Stimulated activated CD4-positive, alpha-beta T cell treated with anti-CD3 and anti-CD28 coated beads, Interleukin-4, amount 100 ng/mL, for 1 hour (primary cell): ENCODE measurements at places on chromosomes 16 and 17.

GRCh38 chr17:71905376-71906031 lies 215.3 kb upstream of the SOX9 start:
- DNase-seq = no peak

DNA sequence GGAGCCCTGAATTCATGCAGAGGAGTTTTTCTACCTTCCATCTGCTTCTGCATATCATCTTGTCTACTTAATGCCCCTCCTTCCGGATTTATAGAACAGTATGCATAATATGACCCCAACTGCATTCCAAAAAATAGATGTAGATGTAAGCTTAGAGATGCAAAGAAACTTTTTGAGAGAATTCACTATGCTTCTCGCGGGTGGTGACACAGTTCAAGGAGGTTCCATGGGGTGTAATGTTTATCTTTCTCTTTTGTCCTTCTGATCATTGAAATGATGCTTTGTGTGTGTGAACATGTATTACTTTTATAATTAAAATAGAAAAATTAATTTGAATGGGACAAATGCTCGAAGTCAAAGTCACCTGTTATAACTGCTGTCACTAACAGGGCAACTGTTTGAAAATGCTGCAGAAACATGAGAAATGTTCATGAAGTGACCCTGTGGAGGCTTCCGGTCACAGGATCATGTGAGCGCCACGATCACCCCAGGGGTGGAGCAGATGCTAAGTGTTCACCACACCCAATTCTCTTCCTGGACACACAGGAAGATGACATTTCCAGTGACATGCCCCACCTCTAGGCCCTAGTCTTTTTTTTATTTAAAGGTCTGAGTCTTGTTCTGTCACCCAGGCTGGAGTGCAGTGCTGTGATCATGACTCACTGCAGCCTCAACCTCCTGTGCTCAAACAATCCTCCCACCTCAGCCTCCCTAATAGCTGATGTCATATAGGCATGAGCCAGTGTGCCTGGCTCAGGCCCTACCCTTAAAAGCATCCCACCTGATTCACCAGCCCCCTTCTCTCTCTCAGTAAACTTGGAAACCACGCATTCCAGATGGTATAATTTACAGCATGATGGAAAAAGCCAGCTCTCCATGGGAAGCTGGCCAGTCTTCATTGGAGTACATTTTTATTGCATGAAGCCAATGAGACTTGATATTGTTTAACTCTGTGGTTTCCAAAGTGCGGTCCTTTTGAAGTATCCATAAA lies 21.0 kb upstream of the AGRP start:
- DNase-seq = peak; percentile 4

DNA sequence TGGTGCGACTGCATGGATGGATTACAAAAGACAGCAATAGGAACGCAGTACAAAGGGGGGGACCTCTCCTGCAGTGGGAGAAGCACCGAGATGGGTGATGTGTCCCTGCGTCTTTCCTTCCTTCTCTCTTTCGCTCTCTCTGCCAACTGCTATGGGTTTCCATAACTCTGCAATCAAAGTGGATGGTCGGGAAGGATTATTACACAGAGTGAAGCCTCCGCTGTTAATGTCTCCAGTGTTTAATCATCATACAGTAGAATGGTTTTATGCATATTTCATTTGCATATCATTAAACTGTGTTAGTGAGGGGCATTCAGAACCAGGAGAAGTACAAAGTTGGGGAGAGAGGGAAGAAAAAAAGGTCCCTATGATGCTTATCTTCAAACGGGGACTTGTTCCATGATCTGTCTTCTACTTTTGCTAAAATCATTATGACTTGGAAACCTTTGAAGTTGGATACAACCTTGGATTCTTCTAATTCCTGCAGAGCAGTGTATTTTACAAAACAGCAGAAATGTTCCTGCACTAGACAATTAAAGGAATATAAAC lies 255.9 kb upstream of the PMFBP1 start:
- DNase-seq = no peak

DNA sequence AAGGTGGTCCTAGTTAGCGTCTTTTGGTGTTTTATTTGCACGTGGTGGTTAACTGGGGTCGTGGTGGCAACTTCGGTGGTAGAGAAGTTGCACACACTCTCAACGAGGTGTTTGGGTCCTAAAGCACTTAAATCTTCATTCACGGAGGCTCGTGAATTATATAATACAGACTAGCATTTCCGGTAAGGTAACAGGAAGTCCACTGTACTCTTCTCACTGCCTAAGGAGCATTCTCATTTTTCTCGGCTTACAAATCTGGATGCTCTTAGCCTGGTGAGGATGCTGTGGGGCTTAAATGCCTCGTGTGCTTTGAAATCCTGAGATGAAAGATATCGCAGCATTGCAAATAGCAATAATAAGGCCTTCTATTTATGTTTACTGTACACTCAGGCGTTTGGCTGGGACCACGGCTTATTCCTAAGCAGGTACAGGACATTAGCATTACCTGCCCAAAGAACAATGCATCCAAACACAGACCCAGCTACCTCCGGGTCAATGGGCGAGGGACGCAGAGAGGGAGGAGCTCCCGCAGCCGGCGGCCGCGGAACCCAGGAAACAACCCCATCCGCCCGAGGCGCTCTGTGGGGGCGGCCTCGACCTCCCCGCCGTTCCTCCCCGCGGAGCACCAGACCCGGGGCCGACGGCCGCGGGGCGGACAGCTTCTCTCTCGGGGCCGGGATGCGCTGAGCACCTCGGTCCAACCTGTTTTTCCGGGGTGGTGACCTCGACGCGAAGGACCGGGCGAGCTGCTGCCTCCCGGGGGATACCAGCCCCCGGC lies 856 bp downstream of the DNAJA2 start:
- DNase-seq = peak; percentile 50

DNA sequence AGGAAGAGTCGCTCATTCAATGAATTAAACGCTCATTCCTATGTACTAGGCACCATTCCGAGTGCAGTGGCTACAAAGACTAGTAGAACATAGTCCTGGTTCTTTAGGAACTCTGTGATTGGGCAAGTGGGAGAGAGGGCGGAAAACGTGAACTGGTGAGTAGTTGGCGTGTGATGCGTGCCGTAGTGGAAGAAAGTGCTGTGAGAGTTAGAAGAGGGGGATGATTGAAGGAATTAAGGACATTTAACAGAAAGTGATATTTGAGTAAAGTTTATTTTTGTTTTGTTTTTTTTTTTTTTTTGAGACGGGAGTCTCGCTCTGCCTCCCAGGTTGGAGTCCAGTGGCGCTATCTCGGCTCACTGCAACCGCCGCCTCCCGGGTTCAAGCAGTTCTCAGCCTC lies 7.9 kb upstream of the SLFN14 start:
- DNase-seq = peak; percentile 47

DNA sequence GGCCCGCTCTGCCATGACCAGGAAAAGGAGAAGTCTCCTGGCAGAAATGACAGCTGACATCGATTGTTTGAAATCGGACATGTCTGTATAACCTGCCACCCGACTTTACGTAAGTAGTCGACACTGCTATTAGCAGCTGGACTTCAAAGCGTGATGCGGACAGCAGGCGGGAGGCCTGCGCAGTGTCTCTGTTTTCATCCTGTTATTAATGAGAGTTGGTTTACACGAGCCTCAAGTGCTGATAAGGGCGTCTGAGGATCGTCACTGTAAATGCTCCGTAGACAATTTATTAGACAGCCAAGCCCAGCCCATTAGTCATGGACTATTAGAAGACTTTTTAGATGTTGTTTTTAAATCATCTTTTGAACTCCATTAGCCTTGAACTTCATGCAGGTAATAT lies 328.3 kb downstream of the FOXL1 start:
- DNase-seq = no peak

GRCh38 chr16:31395647-31396046 lies 2.5 kb downstream of the ITGAD start:
- DNase-seq = no peak

DNA sequence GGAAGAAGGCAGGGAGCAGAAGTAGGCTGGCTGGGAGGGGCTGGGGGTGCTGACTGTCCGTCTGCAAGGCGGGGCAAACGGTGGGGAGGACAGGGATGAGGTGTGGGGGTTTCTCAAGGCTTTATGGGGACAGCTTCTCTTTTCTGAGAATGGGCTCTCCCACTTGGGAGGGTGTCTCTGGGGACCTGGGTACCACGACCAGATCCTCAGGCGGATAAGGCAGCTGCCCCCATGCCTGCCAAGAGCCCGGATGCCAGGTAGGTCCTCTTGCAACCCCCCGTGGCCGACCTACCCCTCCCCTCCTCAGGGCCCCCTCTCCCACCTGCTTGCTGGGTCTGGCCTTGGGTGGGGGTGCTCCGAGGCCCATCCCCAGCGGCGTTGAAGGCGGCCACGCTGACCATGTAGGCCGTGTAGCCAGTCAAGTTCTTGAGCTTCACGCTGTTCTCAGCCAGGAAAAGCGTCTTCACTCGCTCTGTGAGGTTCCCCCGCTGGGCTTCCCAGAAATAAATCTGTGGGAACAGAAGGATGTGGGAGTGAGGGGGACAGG lies 56.4 kb upstream of the CDC42EP4 start:
- no peak for DNase-seq

- DNase-seq = no peak
Observed at GRCh38 chr17:10155371-10156076, 42.9 kb downstream of the GAS7 start.

GRCh38 chr16:88026964-88027938 lies 76.0 kb downstream of the BANP start:
- no peak for DNase-seq

DNA sequence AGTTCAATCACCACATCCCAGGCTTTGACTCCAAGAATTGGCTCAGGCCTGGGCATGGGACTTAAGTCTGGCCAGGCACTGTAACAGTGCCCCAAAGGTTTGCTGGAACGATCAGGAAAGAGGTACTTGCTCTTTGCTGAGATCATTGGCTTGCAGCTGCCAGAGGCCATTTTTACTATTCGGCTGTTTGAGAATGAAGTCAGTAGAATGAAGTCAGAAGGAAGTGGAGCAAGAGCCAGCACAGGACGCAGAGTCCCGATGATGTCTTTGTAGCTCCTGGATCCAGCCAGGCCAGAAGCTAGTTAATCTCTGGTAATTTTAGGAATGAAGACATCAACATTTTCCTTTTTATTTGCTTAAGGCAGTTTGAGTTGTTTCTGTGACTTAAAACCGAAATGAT lies 195.5 kb downstream of the RAB11FIP4 start:
- no peak for DNase-seq

GRCh38 chr16:68434624-68435210 lies 13.6 kb downstream of the SMPD3 start:
- DNase-seq = no peak

- no peak for DNase-seq
Observed at GRCh38 chr17:46974086-46974485, 5.0 kb downstream of the RPRML start.

GRCh38 chr16:84879569-84880487 lies 60.0 kb downstream of the CRISPLD2 start:
- no peak for DNase-seq

GRCh38 chr17:30415491-30415890 lies 36.8 kb downstream of the CPD start:
- DNase-seq = no peak

DNA sequence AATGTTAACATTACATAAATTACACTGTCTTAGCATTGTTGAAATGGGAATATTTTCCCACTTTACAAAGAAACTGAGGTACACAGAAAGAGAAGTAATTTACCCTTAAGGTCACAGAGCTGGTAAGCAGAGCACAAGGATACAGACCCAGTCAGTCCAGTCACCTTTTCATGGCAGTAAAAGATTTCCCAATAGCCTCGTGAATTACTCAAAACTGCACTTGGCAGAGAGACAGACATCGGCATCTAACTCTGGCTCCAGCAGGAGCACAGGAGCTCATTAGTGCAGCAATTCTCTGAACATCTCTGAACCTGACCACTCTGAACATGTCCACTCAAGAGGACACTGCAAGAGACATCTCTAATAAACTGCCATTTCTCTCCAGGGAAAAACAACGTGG lies 3.1 kb downstream of the TEX2 start:
- DNase-seq = no peak

GRCh38 chr17:41294016-41294415 lies 8.6 kb downstream of the KRTAP29-1 start:
- DNase-seq = no peak

- no peak for DNase-seq
Observed at GRCh38 chr17:82415786-82416185, 2.4 kb upstream of the HEXD start.

GRCh38 chr17:78923660-78924453 lies 1.3 kb downstream of the TIMP2 start:
- DNase-seq = peak; percentile 53

DNA sequence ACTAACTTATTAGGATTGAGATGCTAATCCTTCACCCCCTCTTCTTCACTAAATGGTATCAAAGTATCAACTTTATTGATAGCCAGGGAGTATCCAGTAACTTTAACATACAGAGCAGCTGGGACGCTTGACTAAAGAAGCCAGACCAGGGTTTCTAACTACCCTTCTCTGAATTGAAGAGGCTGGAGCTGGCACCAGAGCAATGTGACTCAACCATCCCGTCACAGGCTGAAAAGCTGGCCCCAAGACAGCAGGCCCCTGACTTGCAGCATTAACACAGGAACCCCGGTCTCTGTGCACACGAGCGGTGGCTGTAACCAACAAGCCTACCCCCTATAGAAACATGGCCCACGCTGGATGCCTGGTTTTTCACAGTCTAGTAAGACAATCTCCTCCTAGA lies 59.8 kb downstream of the ANKFN1 start:
- DNase-seq = no peak

- DNase-seq = no peak
Observed at GRCh38 chr17:81480140-81481072, 32.2 kb downstream of the ACTG1 start.

GRCh38 chr17:6528557-6528956 lies 27.8 kb downstream of the PITPNM3 start:
- DNase-seq = no peak

- no peak for DNase-seq
Observed at GRCh38 chr16:68146585-68146984, 61.4 kb downstream of the NFATC3 start.

GRCh38 chr16:2692948-2693651 lies 10.8 kb downstream of the KCTD5 start:
- DNase-seq = no peak

GRCh38 chr16:71807905-71808592 lies 585 bp downstream of the AP1G1 start:
- peak; percentile 66 for DNase-seq

DNA sequence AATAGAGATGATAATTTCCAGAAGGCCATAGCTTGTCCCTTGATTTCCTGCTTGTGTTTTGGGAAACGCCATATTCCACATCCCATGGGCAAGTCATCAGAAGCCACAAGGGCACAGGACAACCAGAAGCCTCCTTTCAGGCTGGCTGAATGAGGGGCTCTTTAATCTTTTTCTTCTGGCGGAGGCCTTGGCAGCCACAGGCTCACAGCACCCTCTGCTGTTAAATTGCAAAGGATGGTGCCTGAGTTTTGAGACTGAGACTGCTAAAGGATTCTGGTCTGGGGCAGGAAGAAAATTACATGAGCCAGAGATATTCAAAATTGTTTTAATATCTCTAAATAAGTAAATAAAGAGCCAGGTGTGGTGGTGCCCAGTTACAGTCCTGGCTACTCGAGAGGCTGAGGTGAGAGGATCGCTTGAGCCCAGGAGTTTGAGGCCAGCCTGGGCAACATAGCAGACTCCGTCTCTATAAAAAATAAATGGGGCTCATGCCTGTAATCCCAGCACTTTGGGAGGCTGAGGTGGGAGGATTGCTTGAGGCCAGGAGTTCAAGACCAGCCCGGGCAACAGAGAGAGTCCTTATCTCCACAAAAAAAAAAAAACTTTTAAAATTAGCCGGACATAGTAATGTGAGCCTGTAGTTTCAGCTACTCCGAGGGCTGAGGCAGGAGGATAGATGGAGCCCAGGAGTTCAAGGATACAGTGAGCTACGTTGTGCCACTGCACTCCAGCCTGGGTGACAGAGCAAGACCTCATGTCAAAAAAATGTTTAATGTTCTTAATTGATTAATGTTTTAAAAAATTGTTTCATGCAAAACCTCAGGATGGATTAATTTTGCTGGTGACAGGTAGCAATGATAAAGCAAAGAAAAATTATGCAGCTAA lies 26.3 kb downstream of the AARSD1 start:
- DNase-seq = peak; percentile 7
